Activated CD8-positive, alpha-beta memory T cell treated with anti-CD3 and anti-CD28 coated beads, Interleukin-2, amount 10 ng/mL, durations not matched to agents 7 days and 5 days (primary cell): ENCODE measurements at places on chromosomes 3 and 15. TPM values are rescaled to one million over a fixed set of nuclear protein-coding genes. Genes with fewer than 3 reads are reported as not detected.

DNA sequence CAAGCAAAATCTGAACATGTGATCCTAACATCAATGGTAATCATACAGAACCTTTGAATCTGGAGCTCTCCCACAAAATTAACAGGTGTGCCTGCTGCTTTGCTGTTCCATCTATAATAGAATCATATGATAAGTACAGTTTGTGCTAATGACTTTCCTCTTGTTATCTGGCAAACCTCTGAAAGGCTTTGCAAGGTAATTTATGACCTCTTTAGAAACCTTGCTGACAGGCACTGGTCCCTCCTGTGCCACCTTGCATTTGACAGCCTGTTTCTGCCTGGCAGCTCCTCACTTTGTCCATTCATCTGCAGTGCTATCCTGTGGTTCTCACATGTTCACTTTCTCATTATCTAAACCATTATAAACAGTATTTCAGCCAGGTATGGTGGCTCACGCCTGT is 10.2 kb upstream of the HTR3C start:
- H3K27me3 ChIP-seq, result peaks cover 5% of the 10 kb centered on the region
- no peaks in the 10 kb centered on the region for H3K36me3 ChIP-seq
- no peaks in the 10 kb centered on the region for H3K4me1 ChIP-seq
- no peak for DNase-seq
- no peak overlapping the region for H3K27ac ChIP-seq

DNA sequence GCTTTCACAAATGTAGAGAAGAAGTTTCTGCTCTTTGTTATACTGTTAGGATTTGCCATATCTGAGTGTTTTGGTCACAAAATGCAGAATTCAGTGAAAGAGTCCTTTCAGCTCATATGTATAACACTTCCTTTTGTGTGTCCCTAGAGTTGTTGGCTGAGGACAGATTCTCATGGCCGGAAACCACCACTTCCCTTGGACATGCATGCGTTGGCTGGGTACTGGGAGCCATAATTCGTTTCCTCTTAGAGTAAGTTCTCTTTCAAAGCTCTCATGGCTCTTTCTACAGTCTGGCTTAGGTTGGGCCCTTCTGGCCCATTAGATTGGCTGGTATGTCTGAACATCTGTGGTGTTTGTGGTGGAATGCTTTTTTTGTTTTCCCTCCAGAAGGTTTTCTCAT is 298.5 kb downstream of the DIPK2A start:
- no peaks in the 10 kb centered on the region for H3K4me1 ChIP-seq
- no peak for DNase-seq
- no peaks in the 10 kb centered on the region for H3K36me3 ChIP-seq
- H3K27me3 ChIP-seq, result no peaks in the 10 kb centered on the region
- no peak overlapping the region for H3K27ac ChIP-seq

DNA sequence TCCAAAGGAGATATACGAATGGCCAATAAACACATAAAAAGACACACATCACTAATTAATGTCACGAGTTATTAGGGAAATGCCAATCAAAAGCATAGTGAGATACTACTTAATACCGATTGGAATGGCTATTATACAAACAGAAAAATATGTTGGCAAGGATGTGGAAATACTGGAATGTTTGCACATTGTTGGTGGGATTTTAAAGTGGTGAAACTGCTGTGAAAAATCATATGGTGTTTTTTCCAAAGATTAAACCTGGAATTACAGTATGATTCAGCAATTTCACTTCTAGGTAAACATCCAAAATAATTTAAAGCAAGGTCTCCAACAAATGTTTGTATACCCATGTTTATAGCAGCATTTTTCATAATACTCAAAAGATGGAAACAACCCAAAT is 765.5 kb downstream of the VGLL3 start:
- no peak for DNase-seq
- no peaks in the 10 kb centered on the region for H3K4me1 ChIP-seq
- no peak overlapping the region for H3K4me3 ChIP-seq
- H3K36me3 ChIP-seq, result no peaks in the 10 kb centered on the region

DNA sequence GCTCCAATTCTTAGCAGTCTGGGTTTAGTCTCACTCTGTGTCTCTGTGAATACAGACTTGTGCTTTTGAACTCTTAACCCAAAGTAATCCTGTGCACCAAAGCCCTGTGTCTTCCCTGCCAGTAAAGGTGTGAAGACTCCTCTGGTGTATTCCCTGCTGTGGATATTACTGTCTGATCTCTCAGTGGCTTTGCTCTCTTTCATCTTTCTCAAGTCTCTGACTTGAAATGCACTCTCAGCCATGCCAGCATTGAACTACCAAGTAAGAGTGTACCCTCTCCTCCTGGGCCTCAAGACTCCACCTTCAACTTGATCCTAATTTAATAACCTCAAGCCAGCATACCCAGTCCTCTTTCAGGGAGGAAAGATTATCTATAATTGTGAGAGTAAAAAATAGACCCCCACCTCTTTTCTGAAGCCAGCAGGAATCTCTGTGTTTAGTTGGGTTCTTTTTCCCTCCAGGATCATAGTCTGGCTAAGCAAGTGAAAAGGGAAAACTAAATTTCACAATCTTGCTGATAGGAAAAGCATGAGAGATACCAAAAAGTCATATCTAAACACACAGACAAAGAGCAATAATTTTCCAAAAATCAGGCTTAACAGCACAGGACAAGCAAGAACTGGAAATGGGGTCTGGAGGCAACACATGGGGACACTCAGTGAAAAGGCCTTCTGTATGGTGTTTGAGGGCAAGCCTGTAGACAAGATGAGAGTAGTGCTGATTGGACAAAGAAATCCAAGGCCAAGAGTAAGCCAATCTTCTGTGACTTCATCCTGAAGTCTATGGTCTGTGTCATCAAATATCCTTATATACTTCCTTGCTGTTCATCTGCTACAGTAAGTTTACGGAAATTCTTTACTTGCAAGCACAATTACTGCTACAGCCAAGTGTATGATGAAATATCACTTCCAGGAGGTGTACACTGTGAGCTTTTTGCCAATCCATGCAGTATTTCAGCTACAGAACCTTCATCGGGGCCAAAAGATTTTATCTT is 296.1 kb upstream of the TGFBR2 start:
- H3K4me3 ChIP-seq, result no peak overlapping the region
- no peak for DNase-seq
- H3K36me3 ChIP-seq, result peaks cover 5% of the 10 kb centered on the region
- H3K27me3 ChIP-seq, result no peaks in the 10 kb centered on the region
- no peaks in the 10 kb centered on the region for H3K4me1 ChIP-seq

- peaks cover 51% of the 10 kb centered on the region for H3K36me3 ChIP-seq
- H3K27me3 ChIP-seq, result no peaks in the 10 kb centered on the region
- peaks cover 83% of the 10 kb centered on the region for H3K4me1 ChIP-seq
- peak; percentile 90 for DNase-seq
Measured at GRCh38 chr3:46098319-46098761, 71.1 kb upstream of the XCR1 start.

- peaks cover 16% of the 10 kb centered on the region for H3K4me1 ChIP-seq
- no peak overlapping the region for H3K27ac ChIP-seq
- no peaks in the 10 kb centered on the region for H3K36me3 ChIP-seq
- no peaks in the 10 kb centered on the region for H3K27me3 ChIP-seq
Measured at GRCh38 chr15:43527016-43527801, 9.8 kb downstream of the MAP1A start.

DNA sequence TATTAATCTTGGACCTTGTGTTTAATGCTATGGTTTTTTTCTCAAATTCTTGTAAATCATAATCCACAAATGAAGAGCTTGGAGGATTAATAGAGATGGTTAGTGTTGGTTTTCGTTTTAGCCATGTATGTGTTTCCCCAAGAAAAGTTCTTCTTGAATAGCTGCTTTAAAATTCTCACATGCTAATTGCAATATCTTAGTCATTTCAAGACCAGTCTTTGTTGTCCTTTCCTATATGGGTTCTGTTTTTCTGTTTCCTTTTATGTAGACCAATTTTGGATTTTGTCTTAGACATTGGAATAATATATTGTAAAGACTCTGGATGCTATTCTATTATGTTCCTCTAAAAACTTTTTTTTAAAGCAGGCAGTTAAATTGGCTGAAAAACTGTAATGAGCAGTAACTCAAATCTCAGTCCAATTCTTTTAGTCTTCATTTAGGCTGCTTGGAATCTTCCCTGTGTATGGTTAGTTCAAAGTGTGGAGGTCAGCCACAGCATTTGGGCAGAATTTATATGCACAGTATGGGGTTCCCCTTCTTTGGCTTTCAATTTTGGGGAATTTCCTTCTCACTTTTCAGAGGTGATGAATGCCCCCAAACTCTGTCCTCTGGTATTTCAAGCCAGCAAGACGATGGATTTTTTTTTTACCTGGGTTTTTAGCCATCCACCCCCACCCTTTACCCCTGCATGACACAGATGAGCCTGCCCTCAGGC is 39.1 kb upstream of the DNAJC13 start:
- H3K4me3 ChIP-seq, result no peak overlapping the region
- no peak overlapping the region for H3K27ac ChIP-seq
- no peak for DNase-seq
- no peaks in the 10 kb centered on the region for H3K4me1 ChIP-seq

DNA sequence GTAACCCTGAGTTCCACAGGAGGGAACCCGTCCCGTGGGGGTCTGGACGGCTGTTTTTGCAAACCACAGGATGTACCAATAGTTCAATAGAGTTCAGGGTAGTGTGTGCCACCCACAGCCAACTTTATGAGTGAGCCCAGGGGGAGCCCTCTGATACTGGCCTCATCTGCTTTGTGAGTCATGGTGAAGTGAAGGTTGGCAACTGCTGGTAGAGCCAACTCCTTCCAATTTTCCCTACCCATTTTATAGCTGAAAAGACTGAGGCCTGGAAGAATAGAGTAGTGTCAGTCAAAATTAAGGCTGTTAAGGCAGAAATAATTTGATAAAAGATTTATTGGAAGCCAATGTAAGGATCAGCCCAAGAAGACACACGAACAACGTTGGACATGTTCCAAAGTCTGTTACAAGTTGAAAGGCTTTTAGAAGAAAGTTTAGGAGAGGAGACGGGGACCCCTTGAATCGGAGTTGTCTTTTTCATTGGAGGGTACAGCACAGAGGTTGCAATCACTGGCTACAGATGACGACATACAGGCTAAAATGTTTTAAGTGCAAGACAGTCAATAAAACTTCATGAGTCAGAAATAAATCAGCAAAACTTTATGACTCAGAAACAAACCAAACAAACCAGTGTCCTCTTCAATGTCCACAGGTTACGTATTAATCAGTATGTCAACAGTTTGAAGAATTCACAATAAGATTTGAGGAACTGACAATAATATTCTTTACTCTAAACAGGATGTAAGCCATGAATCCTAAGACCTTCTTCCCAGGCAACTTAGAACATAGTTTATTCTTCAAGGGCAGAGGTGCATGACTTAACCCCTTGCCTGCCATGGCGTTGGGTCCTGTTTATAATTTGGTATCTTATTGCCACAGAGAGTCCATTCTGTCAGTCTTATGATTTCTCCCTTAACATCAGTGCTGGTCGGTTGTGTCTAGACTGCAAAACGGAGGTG is 62.9 kb upstream of the NR2E3 start:
- peaks cover 14% of the 10 kb centered on the region for H3K4me1 ChIP-seq
- no peaks in the 10 kb centered on the region for H3K36me3 ChIP-seq
- peaks cover 36% of the 10 kb centered on the region for H3K27me3 ChIP-seq
- H3K4me3 ChIP-seq, result no peak overlapping the region
- H3K27ac ChIP-seq, result no peak overlapping the region

GRCh38 chr3:161275919-161276318 is 54.8 kb downstream of the NMD3 start:
- no peak for DNase-seq
- peaks cover 4% of the 10 kb centered on the region for H3K4me1 ChIP-seq
- H3K27ac ChIP-seq, result no peak overlapping the region
- H3K36me3 ChIP-seq, result peaks cover 5% of the 10 kb centered on the region
- no peaks in the 10 kb centered on the region for H3K27me3 ChIP-seq

- no peak overlapping the region for H3K27ac ChIP-seq
- peaks cover 2% of the 10 kb centered on the region for H3K27me3 ChIP-seq
- no peaks in the 10 kb centered on the region for H3K4me1 ChIP-seq
- H3K36me3 ChIP-seq, result peaks cover 3% of the 10 kb centered on the region
Measured at GRCh38 chr3:187719628-187720336, 17.4 kb upstream of the RTP2 start.

GRCh38 chr3:197487911-197488391 is 67.8 kb downstream of the BDH1 start:
- no peaks in the 10 kb centered on the region for H3K4me1 ChIP-seq
- no peak for DNase-seq
- H3K27me3 ChIP-seq, result peaks cover 23% of the 10 kb centered on the region
- H3K27ac ChIP-seq, result no peak overlapping the region

GRCh38 chr3:115922681-115923347 is 299.5 kb downstream of the GAP43 start:
- H3K36me3 ChIP-seq, result no peaks in the 10 kb centered on the region
- no peak overlapping the region for H3K27ac ChIP-seq
- no peaks in the 10 kb centered on the region for H3K4me1 ChIP-seq
- no peak for DNase-seq

- no peak overlapping the region for H3K4me3 ChIP-seq
- no peaks in the 10 kb centered on the region for H3K27me3 ChIP-seq
- no peak overlapping the region for H3K27ac ChIP-seq
- peaks cover 39% of the 10 kb centered on the region for H3K4me1 ChIP-seq
- DNase-seq, result no peak
- peaks cover 7% of the 10 kb centered on the region for H3K36me3 ChIP-seq
Measured at GRCh38 chr3:136728473-136728872, 23.7 kb downstream of the STAG1 start.

DNA sequence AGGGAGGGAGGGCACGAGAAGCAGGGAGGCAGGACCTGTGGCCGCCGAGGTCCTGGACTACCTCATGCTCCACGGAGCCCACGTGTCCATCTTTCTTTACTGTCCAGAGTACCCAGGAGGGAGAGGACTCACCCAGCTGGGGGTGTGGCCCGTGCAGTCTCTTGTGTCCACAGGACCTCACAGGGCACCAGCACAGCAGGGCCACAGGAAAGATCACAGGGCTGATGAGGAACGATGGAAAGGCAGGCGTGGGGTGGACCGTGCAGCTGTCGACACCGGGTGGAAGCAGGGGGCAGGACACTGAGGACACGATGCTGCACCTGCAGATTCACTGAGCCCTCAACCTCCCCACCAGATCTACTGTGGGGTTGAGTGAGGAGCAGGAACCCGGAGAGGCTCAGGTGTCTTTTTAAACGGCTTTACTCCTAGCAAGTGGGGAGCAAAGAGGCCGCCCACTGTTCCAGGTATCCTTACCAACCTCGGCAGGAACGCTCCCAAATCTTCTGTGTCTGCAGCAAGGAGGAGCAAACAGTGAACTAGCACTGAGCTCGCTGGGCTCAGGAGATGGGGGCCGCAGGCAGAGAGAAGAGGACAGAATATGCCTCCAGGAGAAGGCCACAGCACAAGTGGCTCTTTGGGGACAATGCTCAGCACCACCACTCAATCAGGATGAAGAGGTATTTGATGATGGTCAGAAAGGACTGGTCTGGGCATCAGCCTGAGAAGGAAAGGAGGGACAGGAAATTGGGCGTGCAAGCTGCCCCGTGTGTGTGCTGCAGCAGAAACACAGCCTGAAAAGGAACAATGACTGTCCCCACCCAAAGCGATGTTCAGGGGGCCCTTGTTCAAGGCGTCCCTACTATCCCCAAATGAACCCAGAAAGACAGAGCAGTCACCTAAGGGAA is 198.8 kb downstream of the XXYLT1 start:
- H3K4me3 ChIP-seq, result no peak overlapping the region
- H3K4me1 ChIP-seq, result no peaks in the 10 kb centered on the region
- H3K36me3 ChIP-seq, result no peaks in the 10 kb centered on the region

- H3K27ac ChIP-seq, result no peak overlapping the region
- DNase-seq, result no peak
- no peak overlapping the region for H3K4me3 ChIP-seq
- H3K4me1 ChIP-seq, result peaks cover 51% of the 10 kb centered on the region
Measured at GRCh38 chr15:58549013-58549784, 117.4 kb downstream of the LIPC start.

Gene GPD1L
- total RNA-seq, result 26.8 TPM

Gene CEP70
- 10.5 TPM for total RNA-seq

Gene RCCD1
- 35.4 TPM for total RNA-seq

Gene WDR6
- total RNA-seq, result 154 TPM

Gene ZNF445
- total RNA-seq, result 24.0 TPM

Gene PGBD4
- total RNA-seq, result 5.2 TPM

Gene SPESP1
- 0.66 TPM for total RNA-seq

Gene VPS8
- 71.7 TPM for total RNA-seq
